Activated CD4-positive, alpha-beta T cell treated with anti-CD3 and anti-CD28 coated beads, Interleukin-2, amount 10 ng/mL, durations not matched to agents 24 days and 14 days (primary cell): ENCODE measurements at places on chromosomes 2 and 18. TPM values are rescaled to one million over a fixed set of nuclear protein-coding genes. Genes with fewer than 3 reads are reported as not detected.
A peak's percentile ranks its signal among the peaks of the same experiment; 100 is the strongest.

- no peaks in the 10 kb centered on the region for H3K27me3 ChIP-seq
- no peak for DNase-seq
- no peak overlapping the region for H3K27ac ChIP-seq
Observed at GRCh38 chr18:64765908-64766307, 617.0 kb upstream of the LINC00305 start.

DNA sequence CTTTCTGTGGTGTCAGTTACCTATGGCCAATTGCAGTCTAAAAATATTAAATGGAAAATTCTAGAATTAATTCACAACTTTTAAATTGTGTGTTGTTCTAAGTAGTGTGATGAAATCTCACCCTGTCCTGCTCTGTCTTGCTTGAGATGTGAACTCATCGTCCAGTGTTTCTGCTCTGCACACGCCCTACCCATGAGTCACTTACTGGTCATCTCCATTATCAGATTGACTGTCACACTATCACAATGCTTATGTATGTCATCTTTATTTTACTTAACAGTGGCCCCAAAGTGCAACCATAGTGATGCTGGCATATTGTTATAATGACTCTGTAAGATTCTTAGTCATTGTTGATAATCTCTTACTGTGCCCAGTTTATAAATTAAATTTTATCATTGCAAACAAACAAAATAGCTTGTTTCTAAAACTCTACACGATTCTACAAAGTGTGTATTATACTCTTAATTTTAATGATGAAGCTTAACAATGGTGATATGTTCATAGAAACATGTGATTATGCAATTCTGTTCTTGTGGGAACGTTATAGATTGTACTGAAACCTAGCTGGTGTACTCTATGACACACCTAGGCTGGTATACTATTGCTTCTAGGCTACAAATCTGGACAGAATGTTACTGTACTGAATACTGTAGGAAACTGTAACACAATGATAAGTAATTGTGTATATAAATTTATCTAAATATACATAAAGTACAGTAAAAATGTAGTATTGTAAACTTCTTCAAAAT is 1086.8 kb upstream of the PIK3C3 start:
- no peak overlapping the region for H3K27ac ChIP-seq
- DNase-seq: no peak
- H3K27me3 ChIP-seq: no peaks in the 10 kb centered on the region
- H3K36me3 ChIP-seq: no peaks in the 10 kb centered on the region
- no peak overlapping the region for H3K4me3 ChIP-seq

- DNase-seq: no peak
- no peak overlapping the region for H3K4me3 ChIP-seq
- H3K27ac ChIP-seq: no peak overlapping the region
- no peaks in the 10 kb centered on the region for H3K4me1 ChIP-seq
- H3K36me3 ChIP-seq: no peaks in the 10 kb centered on the region
- H3K27me3 ChIP-seq: peaks cover 13% of the 10 kb centered on the region
Observed at GRCh38 chr2:182817558-182817957, 48.9 kb downstream of the FRZB start.

DNA sequence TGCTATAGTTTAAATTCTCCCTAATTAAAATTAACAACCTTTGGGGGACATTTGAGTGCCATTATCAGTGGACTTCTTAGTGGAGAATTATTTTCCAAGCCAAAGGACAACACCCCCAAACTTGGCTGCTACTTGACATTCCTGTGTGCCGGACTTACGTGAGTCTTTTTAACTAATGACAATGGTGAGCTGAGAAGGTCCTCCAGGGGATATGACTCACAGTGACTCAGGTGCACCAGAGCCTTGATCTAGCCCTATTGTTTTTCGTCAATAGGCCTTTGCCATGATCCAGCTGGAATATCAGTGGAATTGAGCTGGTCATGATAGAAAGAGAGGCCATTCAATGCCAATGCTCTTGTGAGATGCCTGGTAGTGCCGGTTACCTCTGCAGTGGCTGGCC is 118.1 kb upstream of the CXCR4 start:
- H3K27me3 ChIP-seq: peaks cover 9% of the 10 kb centered on the region
- peaks cover 32% of the 10 kb centered on the region for H3K4me1 ChIP-seq
- H3K4me3 ChIP-seq: no peak overlapping the region
- H3K36me3 ChIP-seq: peaks cover 2% of the 10 kb centered on the region
- no peak for DNase-seq
- H3K27ac ChIP-seq: no peak overlapping the region

GRCh38 chr2:151299920-151300539 is 10.6 kb upstream of the NMI start:
- no peak for DNase-seq
- peaks cover 10% of the 10 kb centered on the region for H3K27me3 ChIP-seq
- H3K36me3 ChIP-seq: no peaks in the 10 kb centered on the region
- H3K4me1 ChIP-seq: peaks cover 11% of the 10 kb centered on the region

- no peak overlapping the region for H3K27ac ChIP-seq
- no peaks in the 10 kb centered on the region for H3K27me3 ChIP-seq
- H3K36me3 ChIP-seq: no peaks in the 10 kb centered on the region
- peak; percentile 73 for DNase-seq
Observed at GRCh38 chr2:73920577-73921545, 5.8 kb upstream of the DGUOK start.

DNA sequence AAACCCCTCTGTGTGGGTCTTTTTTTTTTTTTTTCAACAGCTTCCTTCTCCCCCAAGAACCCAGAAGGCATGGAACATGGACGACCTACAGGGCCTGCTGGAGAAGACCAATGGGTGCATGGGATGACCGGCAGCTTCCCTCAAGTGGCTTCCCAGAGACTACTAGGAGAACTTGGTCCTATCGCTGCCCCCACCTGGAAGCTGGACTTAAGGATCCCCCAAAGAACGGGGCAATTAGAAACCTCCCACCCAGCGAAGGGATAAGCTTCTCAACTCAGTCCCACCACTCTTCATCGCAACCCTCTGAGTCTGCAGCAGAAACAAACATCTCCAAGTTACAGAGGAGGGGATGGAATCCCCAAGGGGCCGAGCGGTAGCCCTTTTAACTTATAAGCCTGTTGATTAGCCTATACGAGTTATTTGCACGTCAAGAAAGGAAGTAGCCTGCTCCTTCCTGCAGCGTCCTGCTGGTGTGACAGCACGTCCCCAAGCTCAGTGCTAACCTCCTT is 1.4 kb downstream of the ACTR1B start:
- peaks cover 42% of the 10 kb centered on the region for H3K36me3 ChIP-seq
- H3K4me1 ChIP-seq: peaks cover 33% of the 10 kb centered on the region
- H3K27me3 ChIP-seq: no peaks in the 10 kb centered on the region
- H3K27ac ChIP-seq: peak overlapping the region; percentile 96

Gene SATB2
- total RNA-seq: 0.07 TPM in 1 of 2 replicates, not detected in the other

Gene PAX3
- total RNA-seq: not detected in 2 replicates

Gene SNED1
- total RNA-seq: 1.3 and 1.9 TPM in 2 replicates

Gene MYO5B
- 0.07 and 0.14 TPM in 2 replicates for total RNA-seq
